ENCODE measurements at places on chromosomes 3 and 15.
A peak's percentile ranks its signal among the peaks of the same experiment; 100 is the strongest.

DNA sequence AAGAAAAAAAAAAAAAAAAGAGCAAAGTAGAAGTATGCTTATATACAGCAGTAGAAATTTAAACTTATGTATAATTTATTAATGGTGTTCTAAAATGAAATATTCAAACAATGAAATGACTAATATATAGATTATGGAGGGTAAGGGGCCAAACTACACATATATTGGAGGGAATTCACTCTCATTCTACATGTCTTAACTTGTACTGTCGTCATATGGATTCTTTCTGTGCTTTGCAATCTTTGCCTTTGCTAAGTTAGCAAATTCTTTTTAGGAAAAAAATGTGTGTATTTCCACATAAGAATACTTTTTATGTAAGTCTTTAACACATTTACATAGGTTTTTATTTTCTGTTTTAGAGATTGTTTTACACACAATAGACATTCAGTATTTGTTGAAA lies 118.9 kb upstream of the MBNL1 start:
- no peak for DNase-seq

GRCh38 chr15:46854564-46854963 lies 862.7 kb upstream of the SEMA6D start:
- no peak for DNase-seq

- no peak for DNase-seq
Measured at GRCh38 chr15:86620157-86620556, 540.5 kb downstream of the AGBL1 start.

GRCh38 chr3:14507757-14508504 lies 32.2 kb downstream of the GRIP2 start:
- DNase-seq: no peak

DNA sequence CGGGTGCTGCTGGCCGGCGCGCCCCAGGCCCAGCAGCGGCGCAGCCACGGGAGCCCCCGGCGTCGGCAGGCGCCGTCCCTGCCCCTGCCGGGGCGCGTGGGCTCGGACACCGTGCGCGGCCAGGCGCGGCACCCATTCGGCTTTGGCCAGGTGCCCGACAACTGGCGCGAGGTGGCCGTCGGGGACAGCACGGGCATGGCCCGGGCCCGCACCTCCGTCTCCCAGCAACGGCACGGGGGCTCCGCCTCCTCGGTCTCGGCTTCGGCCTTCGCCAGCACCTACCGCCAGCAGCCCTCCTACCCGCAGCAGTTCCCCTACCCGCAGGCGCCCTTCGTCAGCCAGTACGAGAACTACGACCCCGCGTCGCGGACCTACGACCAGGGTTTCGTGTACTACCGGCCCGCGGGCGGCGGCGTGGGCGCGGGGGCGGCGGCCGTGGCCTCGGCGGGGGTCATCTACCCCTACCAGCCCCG lies 777 bp downstream of the LOXL1 start:
- DNase-seq: peak; percentile 84

- no peak for DNase-seq
Measured at GRCh38 chr15:57284535-57284934, 91.8 kb upstream of the CGNL1 start.

- DNase-seq: no peak
Measured at GRCh38 chr3:57896691-57897090, 111.5 kb upstream of the FLNB start.

- peak; percentile 72 for DNase-seq
Measured at GRCh38 chr3:57998366-57999283, 9.6 kb upstream of the FLNB start.

- DNase-seq: no peak
Measured at GRCh38 chr3:35777065-35777464, 137.7 kb downstream of the ARPP21 start.

DNA sequence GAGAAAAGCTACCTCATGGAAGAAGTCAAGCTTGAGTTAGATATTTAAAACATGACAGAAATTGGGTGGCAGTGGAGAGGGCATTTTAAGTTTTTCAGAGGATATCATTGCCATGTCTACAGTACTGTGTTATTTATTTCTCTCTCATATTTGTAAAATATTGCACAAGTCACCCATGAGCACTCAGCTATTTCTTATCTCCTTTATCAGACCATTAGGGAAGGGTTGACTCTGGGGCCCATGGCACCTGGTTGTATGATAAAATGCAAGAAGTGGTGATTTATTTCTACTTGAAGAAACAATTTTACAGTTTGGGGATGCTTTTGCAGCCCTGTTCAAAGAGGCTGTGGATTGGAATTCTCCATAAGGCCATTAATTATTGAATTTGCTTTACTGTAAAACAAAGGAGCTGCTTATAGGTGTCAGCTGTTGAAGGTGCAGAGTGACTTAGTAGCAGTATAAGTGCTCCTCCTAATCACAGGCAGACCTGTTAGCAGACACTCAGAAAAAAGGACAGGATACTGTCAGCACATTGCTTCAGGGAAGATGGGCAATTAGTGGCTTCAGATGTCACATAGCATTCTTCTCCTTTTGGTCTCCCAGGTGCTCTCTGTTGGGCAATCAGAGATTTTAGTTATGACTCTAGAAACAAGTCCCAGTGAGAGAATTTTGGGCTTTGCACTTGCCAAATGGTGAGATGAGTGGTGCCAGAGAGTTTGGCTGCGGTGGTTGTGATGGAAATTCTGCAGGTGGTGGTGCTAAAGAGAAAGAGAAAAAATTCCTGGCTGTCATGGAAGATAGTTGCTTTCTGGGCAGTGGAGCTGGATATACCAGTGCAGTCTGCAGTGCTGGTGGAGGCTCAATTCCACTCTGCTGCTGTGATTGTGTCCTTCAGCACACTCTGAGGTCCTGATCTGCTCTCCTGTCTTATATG lies 129.7 kb upstream of the ROPN1 start:
- no peak for DNase-seq

GRCh38 chr15:73165844-73166243 lies 113.6 kb downstream of the NEO1 start:
- peak; percentile 14 for DNase-seq

- DNase-seq: no peak
Measured at GRCh38 chr3:133248389-133248788, 151.5 kb upstream of the BFSP2 start.

GRCh38 chr3:195853996-195854395 lies 42.3 kb upstream of the MUC4 start:
- no peak for DNase-seq

DNA sequence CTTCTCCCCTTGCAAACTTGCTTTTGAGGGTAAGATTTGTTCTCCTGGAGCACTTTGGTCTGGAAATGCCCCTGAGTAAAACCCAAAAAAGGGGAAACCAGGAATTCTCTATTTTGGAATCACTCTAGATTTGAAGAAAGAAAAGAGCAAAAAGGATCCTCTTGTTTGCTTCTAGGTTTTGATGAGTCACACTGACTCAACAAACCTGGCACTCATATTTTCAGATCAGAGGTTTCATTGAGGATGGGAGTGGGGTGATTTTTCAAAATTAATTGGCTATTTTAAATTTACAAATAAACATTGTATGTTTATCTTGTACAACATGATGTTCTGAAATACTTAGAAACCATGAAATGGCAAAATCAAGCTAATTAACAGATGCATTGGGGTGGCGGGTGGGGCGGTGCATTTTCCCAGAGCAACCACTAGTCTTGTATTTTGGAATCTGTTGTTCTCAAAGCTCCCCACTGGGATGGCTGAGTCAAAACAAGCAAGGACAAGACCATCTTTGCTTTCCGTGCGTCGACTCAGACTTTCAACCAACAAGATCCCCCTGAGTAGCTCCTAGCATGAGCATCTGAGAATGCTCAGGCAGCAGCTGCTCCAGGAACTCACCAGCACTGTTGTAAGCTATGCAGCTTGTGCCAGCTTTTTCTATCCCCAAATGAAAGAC lies 451.4 kb downstream of the WDR72 start:
- DNase-seq: no peak

GRCh38 chr3:34109021-34109420 lies 310.6 kb downstream of the PDCD6IP start:
- no peak for DNase-seq

GRCh38 chr3:101943029-101943428 lies 93.7 kb downstream of the NFKBIZ start:
- no peak for DNase-seq

DNA sequence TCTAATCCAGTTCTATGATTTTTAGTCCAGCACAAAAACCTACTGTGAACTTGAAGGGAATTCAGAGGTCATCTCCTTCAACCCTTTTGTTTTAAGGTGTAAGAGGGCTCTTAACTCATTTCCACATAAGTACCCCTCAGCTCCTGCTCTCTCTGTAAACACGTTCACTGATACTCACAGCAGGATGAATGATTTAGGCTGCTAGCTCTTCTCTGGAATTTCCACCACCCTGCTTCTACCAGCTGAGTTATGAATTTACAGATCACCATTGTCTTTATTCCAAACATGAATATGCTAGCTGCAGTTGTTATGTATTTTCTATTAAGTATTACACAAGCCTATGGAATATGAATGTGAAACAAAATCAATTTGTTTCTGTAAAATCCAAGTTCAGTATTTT lies 101.3 kb upstream of the NANOGP8 start:
- DNase-seq: no peak

DNA sequence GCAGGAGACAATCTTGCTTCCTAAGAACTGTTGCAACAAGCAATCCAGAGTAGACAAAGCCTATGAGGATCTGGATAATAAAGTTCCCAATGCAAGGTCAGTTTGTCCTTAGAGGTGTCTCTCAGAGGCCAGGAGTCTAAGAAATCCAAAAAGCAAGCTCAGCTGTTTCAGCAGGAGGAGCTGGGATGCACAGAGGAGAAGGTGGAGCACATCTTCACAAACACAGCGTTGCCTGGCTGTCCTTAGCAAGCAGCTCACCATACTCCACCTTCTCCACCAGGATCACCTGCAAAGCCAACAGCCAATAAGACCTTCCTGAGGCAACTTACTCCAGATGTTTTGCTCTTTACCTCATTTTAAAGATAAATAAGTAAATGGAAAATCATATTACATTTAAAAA lies 365 bp downstream of the ZBED2 start:
- DNase-seq: no peak

DNA sequence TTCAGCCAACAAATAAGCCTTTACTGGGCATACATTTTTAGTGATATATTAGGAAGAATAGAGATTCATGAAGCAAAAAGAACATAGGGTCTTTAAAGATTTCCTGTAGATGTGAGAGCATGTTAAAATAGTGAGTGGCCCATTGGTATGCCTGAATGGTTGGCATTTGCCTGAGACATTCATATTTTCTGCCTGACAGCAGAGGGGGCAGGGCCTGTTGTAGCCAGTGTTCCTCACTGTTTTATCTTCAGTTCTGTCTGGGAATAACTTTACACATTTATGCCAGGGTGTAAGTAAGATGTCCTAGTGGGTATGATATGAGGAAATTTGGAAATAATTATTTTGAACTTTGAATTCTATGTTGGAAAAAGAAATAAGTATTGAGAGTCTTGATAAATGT lies 704.7 kb upstream of the ARPP21 start:
- no peak for DNase-seq

DNA sequence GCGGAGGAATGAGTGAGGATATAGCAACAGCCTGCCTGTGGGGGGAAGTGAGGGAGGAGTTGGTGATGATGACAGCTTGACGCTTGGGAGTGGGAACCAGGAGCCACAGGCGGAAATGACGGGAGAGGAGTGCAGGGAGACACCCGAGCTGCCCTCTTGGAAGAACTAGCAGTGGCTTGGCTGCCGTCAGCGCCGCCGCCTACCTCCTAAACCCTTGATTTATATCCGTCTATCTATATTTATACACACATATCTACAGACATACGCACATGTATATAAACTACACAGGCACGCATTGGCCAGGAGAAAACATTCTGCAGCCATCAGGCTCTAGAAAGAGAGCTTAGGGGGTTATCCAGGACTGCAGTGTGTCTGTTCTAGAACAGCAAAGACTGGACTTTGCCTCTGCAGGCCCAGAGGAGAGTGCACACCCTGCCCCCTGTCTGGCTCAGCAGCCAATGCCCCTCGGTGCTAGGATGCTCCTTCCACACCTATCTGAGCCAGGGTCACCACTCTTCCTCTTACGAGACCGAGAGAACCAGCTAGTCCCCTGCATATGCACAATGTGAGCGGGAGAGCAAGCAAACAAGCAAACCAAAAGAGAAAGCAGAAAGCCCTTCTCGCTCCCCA lies 45.3 kb upstream of the MAGEF1 start:
- no peak for DNase-seq

- no peak for DNase-seq
Measured at GRCh38 chr15:96701443-96701842, 370.9 kb downstream of the NR2F2 start.

DNA sequence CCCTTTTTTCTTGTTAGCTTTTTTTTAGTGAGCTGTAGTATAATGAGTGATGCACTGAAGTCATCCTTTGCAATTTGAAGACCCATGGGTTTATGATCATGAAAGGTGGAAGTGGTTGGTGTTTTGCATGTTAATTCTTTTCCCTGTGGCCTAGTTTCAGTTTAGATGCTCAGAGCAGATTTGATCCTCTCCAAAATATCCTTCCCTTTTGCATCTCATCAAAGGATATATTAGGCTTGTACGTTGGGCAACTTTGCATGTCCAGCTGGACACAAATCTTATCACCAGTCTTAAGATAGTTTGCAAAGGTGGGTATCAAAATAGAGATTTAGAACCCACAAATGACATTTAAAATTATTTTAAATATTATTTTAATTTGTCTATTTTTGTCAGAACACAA lies 72.7 kb downstream of the MYRIP start:
- DNase-seq: no peak

DNA sequence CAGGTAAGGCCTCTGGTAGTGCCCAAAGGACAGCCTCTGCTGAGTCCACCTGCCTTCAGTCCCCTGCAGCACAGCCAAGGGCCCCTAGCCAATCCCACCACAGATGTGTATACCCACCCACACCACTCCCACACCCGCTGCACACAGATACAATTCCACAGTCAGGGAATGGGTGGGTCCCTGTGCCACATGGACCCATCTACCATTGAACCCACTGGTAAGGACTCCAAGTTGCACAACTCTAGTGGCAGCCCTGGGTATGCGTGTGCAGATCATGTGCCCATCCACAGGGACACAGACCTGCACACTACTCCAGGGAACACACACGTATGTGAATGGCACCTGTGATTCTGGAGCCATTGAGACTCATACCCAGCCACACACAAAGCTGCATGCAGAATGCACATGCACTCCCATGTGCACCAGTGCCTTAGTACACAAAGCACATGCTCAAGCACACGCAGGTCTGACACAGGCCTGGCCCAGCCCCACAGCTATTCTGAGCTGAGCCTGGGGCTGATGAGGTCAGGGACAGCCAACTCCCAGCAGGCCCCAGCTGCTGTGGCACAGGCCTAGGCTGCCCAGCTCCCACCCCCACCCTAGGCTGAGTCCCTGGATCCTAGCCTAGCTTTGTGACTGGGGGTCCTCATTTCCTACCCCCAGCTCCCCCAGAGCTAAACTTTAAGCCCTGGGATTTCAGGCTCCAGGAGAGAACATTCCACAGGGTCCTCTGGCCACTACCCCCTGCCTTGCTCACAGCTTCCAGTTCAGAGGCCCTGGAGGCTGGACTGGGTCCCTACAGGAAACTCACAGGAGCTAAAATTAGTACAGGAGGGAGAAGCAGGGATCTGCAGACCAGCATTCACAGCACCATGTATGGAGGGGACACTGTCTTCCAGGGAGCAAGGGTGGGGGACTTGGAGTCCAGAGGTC lies 2.7 kb upstream of the ALS2CL start:
- no peak for DNase-seq

Measured in HAP-1 (cell line).